NCI-H526 treated with DMSO at 0.1 percent for 48 hours (cell line): ENCODE measurements at places on chromosomes 4 and X.
A peak's percentile ranks its signal among the peaks of the same experiment; 100 is the strongest.

DNA sequence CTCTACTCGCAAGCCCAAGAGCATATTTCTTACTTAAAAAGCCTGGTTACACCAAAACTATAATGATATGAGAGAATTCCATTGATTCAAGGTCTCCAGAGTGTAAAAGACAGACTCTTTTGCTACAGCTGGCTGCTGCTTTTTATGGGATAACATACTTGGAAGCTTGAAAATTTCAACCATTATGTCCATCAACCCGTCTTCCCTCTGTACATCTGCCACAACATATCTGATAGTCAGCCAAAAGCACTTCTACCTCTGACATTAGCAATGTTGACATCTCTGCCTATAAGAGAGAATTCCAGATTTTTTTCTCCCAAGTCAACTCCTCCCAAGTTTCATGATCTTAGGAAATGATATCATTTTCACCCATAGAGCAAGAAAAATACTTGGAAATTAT, 54.4 kb upstream of the IQCM start:
- DNase-seq, result no peak

- DNase-seq, result no peak
These were observed 500.7 kb downstream of the ZNF674 start for GRCh38 chrX:46044486-46044885.

GRCh38 chr4:6499238-6499600, 26.8 kb upstream of the PPP2R2C start:
- DNase-seq, result no peak

DNA sequence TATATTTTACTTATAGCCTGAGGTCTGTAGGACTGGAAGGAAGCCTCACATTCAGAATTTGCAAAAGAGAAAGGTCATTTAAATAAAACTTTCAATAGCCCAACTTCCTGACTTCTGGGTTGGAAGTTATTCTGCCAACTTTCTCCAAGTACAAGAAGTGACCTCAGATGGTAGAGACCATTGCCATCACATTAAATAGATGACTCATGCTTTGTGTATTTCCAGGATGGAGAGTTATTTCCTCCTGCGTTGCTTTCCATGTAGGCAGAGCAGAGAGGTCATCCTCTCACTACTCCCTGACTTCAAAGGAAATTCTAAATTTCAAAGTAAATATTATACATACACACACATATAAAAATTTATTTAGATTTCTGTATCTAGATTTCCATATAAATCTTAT, 73.0 kb upstream of the NR3C2 start:
- DNase-seq, result no peak

DNA sequence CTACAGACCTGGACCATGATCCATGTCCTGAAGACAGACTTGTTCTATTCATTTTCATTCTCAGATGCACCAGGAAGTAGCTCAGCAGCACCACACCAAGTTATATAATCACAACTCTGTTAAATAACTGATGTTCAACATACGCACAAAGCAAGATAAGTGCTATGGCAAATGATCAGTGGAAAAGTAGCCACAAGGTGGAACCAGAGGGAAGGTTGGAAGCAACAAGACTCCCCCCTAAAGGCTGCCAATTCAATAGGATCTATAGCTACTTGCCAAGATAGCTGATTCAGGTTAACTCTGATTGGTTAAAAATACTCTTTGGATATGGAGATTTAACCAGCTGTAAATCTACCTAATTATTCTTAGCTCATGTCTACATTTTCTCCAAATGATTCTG, 23.7 kb upstream of the FAM47B start:
- DNase-seq, result peak; percentile 5

GRCh38 chr4:169566021-169566818, 46.2 kb downstream of the NEK1 start:
- DNase-seq, result peak; percentile 10

DNA sequence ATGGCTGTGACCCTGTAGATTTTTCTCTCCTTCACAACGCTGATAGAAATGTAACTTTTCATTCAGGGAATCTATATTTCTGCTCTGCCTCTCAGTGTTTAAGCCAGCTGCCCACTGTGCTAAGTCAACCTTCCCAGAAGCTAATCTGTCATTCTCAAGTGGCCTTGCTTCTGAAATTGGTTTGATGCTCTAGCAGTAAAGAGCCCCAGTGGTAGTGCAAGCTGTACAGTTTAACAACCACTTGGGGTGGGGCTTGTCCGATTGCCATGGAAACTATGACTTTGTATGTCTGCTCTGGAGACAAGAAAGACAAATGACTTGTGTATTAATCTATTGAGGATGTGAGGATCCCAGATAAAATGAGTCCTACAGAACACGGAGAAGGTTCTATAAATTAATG, 620.9 kb upstream of the GALNT7 start:
- no peak for DNase-seq

DNA sequence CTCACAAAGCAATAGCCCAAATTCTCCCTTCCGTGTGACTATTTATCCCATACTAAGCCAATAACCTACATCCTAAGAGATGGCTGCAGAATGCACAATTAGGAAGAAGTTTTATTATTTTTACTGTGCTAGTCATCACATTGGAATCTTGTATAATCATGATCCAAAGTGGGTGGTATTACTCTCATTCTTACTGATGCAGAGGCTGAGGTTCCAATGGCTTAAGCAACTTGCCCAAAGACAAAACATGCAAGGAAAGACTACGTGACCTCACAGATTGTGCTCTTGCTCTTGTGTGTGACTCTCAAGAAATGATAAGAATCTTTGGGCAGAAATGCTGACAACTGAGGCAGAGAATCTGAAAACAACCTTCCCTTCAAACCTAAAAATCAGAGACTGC, 212.2 kb downstream of the LDB2 start:
- no peak for DNase-seq

GRCh38 chrX:13380211-13380610, 60.4 kb upstream of the ATXN3L start:
- no peak for DNase-seq

DNA sequence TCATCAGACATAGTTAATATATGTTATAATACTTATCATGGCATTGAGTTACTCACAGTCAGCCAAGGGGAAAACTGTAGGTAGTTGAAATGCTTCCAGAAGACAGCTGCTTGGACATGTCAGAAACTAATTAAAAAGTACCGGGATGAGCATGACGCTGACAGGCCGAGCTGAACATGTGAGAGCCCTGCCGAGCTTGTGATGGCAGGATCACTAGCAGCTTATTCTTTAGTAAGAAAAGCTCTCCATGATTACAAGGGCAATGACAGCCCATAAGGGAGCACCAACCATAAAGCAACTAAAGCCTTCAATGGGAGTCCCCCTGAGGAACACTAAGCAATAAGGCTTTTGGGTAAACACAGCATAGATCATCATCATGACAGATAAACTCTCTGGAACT, 435.6 kb downstream of the TLL1 start:
- DNase-seq, result no peak

DNA sequence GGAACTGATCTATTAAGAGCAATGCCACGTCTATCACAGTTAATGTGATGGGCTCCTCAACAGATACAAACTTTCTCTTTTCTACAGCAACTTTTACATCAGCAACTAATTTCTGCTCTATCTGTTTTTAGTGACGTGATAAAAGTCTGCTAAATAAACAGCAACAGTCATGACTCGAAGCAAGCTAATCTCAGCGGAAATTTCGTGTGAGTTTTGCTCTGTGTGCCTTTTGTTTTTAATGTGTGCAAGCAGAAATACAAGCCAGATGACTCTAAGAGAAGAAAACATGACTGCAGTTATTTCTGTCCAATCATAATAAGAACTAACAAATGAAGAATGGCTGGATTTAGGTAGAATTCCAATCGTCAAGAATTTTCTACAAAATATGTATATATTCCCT, 214.3 kb downstream of the LDB2 start:
- DNase-seq, result no peak

- DNase-seq, result no peak
These were observed 9.1 kb downstream of the FGFR3 start for GRCh38 chr4:1802151-1802715.

GRCh38 chr4:146340798-146341197, 126.5 kb downstream of the REELD1 start:
- no peak for DNase-seq

DNA sequence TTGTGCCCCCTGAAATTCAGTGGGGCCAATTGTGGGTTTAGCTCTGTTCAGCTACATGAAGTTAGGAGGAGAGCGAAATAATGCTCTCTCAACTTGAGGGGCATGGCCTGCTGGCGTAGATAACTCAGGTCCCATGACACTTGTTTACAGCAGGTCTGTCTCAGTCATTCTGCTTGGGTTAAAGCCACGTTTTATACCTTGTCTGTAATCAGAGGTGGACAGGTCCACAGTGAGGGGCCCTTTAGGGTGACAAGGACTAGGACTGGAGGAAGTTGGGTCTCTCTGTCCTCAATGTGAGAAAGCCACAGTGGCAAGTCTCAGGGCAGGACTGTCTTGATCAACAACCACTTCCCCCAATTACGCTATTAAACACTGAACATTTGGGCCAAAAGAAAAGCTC, 49.0 kb downstream of the PDHA1 start:
- no peak for DNase-seq

- DNase-seq, result no peak
These were observed 18.5 kb downstream of the CLGN start for GRCh38 chr4:140408974-140409373.

DNA sequence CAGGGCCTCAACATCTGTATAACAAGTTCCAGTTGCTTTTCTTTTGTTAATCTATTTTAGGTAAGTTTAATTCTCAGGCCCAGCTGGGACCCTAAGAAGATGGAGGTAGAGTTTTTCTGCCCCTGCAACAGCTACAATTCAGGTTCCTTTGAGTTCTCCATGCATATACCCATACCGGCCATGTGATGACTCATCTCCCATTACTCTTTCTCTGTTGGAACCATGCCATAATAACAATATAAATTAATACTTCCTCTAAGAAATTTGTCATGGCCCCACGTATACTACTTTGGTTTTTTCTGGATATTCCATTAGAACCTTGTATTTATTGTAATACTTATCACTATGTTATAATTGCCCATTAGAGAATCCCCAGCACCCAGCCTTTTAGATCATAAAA, 1.3 kb upstream of the INTU start:
- no peak for DNase-seq
